ENCODE measurements at places on chromosomes 1 and 21. TPM values are rescaled to one million over a fixed set of nuclear protein-coding genes. Genes with fewer than 3 reads are reported as not detected.

Gene XPR1
- total RNA-seq, result 25.7 TPM

Gene CELA2B
- not detected for total RNA-seq

Gene ST6GALNAC5
- total RNA-seq, result 0.83 TPM

Gene NME7
- total RNA-seq, result 14.3 TPM

Gene AGPAT3
- total RNA-seq, result 122 TPM

Gene ATP1A4
- not detected for total RNA-seq

Gene PCP4L1
- 0.26 TPM for total RNA-seq

Measured in smooth muscle cell of the pulmonary artery (primary cell).